Peyer's patch (tissue), 4 donors: ENCODE measurements at places on chromosomes 3 and 15. TPM values are rescaled to one million over a fixed set of nuclear protein-coding genes. Genes with fewer than 3 reads are reported as not detected.

Gene CACNA2D2
- total RNA-seq, result 0.88 TPM

Gene CCR8
- not detected for total RNA-seq

Gene CLDN1
- total RNA-seq, result 1.1 TPM

Gene CPB1
- 0.66 TPM for total RNA-seq

Gene C3orf85
- total RNA-seq, result 6.6 TPM

Gene DCBLD2
- 7.7 TPM for total RNA-seq

GRCh38 chr3:122101646-122102045, 46.5 kb downstream of the CD86 start:
- no peak for DNase-seq

GRCh38 chr3:66195347-66195783, 25.4 kb upstream of the SLC25A26 start:
- DNase-seq, result no peak

GRCh38 chr15:70339571-70340493, 242.1 kb upstream of the TLE3 start:
- DNase-seq, result no peak

DNA sequence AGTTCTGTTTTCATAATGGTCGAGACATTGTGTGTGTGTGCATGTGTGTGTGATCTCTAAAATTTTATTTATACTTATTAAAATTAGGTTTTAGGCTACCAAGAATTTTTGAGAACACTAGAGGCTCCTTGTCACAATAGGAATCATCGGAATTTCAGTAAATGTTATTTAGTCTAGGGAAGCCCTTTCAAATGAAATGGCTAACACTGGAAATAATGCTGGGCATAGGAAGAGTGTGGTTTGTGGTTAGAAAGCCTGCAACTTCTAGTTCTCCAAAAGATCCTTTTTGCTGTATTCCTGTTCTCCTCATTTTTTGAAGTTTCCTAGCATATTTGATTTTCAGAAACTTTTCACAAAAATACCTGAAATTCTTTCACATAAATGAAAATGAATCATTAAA, 92.5 kb upstream of the MBNL1 start:
- no peak for DNase-seq

- no peak for DNase-seq
Measured at GRCh38 chr15:89732451-89733172, 18.4 kb downstream of the MESP1 start.

GRCh38 chr3:120516136-120516535, 65.3 kb upstream of the FSTL1 start:
- no peak for DNase-seq

DNA sequence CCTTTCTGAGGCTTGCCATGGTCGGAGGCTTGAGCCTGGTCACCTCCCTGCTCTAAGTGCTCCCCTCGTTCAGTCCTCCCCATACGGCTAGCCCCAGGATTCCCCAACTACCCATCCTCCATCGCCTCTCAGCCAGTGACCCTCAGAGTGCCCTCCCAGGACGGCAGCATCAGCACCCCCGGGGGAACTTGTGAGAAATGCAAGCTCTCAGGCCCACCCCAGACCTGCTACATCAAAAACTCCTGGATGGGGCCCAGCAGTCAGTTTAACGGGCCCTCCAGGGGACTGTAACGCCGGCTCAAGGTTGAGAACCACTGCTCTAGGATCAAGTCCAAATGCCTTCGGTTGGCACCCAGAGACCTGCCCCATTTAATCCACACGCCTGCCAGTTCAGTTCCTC, 6.9 kb downstream of the ADAMTS17 start:
- DNase-seq, result no peak

DNA sequence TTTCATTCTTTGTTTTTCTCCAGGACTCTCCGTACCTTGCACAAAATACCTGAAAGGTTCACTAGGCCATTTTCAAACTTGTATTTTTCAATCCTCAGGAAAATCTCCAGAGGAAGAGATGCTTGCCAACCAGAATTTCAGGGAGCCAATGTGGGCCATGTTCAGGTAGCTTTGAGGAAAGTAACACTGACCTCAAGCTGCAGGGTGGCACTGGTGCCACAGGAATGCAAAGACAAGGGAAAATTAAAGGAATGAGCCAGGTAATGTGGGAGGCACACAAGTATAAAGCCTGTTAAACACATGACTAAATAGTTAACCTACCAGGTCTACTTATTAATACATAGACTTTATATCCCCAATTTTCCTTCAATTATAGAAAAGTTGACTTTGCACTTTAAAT, 51.9 kb upstream of the GAP43 start:
- no peak for DNase-seq

DNA sequence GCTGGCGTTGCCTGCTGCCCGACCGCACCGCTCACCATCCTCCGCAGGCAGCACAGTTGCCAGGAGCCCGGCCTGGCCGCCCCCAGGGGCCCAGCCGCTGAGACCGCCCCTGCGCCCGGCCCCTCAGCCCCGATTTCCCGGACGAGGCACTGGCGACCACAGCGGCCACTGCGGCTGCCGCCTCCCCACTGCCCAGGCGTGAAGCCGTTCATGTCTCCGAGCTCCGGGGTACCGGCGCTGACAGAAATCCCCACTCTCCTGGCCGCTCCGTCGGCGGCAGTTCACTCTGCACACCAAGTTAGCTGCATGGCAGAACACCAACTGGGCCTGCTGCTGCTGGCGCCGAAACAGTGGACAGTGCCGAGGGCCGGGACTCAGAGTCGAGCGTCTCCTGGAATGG, 8.5 kb downstream of the SELENOT start:
- no peak for DNase-seq

DNA sequence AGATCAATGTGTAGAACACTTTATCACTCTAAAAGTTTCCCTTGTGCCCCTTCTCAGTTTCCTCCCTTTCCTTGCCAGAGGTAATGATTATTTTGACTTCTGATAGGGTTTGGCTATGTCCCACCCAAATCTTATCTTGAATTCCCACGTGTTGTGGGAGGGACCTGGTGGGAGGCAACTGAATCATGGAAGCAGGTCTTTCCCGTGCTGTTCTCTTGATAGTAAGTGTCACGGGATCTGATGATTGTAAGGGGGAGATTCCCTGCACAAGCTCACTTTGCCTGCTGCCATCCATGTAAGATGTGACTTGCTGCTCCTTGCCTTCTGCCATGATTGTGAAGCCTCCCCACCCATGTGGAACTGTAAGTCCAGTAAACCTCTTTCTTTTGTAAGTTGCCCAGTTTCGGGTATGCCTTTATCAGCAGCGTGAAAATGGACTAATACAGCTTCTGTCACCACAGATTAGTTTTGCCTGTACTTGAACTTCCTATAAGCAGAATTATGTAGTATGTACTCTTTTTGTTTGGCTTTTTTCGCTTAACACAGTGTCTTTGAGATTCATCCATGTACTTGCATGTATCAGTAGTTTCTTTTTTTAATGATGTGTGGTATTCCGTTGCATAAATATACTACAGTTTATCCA, 7.2 kb downstream of the FEM1B start:
- no peak for DNase-seq
